ENCODE measurements at places on chromosomes 1 and 21. TPM values are rescaled to one million over a fixed set of nuclear protein-coding genes. Genes with fewer than 3 reads are reported as not detected.

The CD1E gene
- 0.82 TPM for total RNA-seq

The TCP10L gene
- 2.4 TPM for total RNA-seq

The RAP1GAP gene
- 20.5 TPM for total RNA-seq

The RNF223 gene
- 3.7 TPM for total RNA-seq

The SPRR2B gene
- not detected for total RNA-seq

The SMPDL3B gene
- 7.8 TPM for total RNA-seq

The DCDC2B gene
- not detected for total RNA-seq

The CA14 gene
- total RNA-seq = 2.3 TPM

The CELA2A gene
- not detected for total RNA-seq

The KIAA0319L gene
- 74.8 TPM for total RNA-seq

The MARK1 gene
- total RNA-seq = 11.6 TPM

The MIB2 gene
- 68.0 TPM for total RNA-seq

The MRPL24 gene
- total RNA-seq = 40.3 TPM

The WNT9A gene
- 2.0 TPM for total RNA-seq

The KRTAP10-3 gene
- not detected for total RNA-seq

The NEGR1 gene
- total RNA-seq = 4.1 TPM

The COL6A1 gene
- 572 TPM for total RNA-seq

The ANKRD65 gene
- 6.9 TPM for total RNA-seq

The NR1I3 gene
- 0.23 TPM for total RNA-seq

The ANKRD35 gene
- total RNA-seq = 3.1 TPM

The SLC19A2 gene
- 26.4 TPM for total RNA-seq

The FBXO28 gene
- 42.7 TPM for total RNA-seq

The EXO1 gene
- total RNA-seq = 4.1 TPM

The GBP7 gene
- not detected for total RNA-seq

The TCHHL1 gene
- not detected for total RNA-seq
